CD4-positive, alpha-beta T cell treated with Interleukin-17A for 1 hour (primary cell): ENCODE measurements at places on chromosomes 1 and 21.

- no peak for DNase-seq
Measured at GRCh38 chr1:19450811-19451515, 34.4 kb downstream of the CAPZB start.

GRCh38 chr1:86641318-86641717 lies 63.1 kb upstream of the SH3GLB1 start:
- DNase-seq = no peak

GRCh38 chr1:156858555-156858956 lies 361 bp downstream of the INSRR start:
- DNase-seq = no peak

DNA sequence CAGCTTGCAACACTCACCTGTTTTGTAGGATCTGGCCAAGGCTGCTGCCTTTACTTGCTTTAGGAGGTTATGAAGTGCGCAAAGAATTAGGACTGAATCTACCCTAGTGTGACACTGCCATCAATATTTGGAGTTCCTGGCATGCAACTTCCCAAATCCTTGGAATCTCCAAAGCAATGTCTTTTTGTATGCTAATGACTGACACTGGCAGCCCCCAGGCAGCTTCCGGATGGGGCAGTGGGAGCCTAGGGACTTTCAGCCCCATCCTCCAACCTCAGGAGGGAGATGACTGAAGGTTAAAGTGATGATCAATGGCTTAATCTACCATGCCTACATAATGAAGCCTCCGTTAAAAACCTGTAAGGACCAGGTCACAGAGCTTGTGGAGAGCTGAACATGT lies 5.5 kb downstream of the RCC2 start:
- DNase-seq = no peak

DNA sequence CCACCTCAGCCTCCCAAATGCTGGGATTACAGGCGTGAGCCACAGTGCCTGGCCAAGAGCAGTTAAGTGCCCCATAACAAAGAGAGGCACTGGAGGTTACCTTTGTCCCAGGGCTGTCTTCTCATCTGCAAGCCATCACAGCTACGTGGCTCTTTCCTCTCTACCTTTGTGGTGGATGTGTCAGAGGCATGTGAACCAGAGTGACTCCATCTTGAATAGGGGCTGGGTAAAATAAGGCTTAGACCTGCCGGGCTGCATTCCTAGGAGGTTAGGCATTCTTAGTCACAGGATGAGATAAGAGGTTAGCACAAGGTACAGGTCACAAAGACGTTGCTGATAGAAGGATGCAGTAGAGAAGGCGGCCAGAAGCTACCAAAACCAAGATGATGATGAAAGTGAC lies 59.4 kb upstream of the POU2F1 start:
- no peak for DNase-seq

DNA sequence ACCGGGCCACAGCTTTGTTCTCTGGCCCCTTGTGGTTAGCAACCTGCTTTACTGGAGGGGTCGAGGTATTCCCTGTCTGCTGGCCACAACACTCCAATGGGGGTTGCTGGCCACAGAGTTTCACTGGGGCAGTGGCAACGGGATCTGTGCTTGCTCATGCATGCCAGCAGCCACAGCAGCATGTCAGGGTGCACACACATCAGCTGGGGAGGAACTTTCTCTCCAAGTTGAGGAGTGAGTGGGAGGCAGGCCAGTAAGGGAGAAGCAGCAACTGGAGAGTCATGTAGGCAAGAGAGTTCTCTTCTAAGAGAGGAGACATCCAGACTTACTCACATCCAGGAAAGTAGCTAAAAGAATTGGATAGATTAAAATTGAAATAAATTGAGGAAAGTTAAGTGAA lies 38.0 kb downstream of the SAMD13 start:
- DNase-seq = no peak

- no peak for DNase-seq
Measured at GRCh38 chr1:78070758-78071157, 25.0 kb downstream of the GIPC2 start.

DNA sequence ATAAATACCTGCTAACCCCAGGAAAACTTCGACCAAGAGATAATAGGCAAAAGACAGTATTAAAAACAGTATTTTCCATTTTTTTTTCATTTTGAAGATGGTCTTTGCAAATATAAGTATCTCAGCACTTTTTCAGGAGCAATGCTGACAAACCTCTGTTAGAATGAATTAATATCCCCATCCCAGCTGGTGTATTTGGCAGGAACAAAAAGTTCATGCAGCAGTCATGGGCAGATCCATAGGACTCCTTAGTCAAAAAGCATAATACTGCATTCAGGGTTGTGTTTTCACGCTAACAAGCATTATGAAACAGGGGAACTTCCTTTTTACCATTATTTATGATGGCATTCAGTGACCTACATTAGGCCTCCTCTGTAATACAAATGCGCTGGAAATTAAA lies 344.0 kb downstream of the ST6GALNAC3 start:
- no peak for DNase-seq

- DNase-seq = no peak
Measured at GRCh38 chr1:50417507-50417906, 5.7 kb downstream of the DMRTA2 start.
